ENCODE measurements at places on chromosomes 7 and 10. TPM values are rescaled to one million over a fixed set of nuclear protein-coding genes. Genes with fewer than 3 reads are reported as not detected.

DNA sequence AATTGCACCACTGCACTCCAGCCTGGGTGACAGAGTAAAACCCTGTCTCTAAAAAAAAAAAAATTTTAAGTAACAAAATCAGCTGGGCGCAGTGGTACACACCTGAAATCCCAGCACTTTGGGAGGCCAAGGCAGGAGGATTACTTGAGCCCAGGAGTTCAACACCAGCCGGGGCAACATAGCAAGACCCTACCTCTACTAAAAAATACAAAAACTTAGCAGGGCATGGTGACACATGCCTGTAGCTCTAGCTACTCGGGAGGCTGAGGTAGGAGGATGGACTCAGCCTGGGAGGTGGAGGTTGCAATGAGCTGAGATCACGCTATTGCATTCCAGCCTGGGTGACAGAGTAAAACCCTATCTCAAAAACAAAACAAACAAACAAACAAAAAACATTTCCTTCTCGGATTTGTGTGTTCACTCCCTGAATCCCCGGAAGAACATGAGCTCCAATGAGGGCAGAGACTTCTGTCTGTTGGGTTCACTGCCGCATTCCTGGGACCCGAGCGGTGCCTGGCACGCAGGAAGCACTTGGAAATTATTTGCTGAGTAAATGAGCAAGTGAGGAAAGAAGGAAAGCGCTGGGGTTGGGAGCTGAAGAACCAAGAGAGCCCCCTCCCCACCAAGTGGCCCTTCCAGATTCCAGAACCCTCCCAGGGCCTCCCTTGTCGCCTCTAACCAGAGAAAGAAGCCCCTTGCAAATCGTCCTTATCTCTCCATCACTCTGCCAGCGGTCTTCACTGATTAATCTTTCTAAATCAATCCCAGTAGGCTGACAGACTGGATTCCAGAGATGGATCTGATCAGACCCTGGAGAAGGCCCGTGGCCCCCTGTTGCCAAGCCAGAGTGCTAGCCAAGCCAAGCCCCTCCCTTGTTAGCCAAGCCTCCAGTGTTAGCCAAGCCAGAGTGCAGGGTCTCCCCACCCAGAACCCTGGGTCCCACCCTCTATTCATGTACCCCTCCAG lies 6.2 kb downstream of the TNRC18 start:
- no peaks in the 10 kb centered on the region for H3K36me3 ChIP-seq
- H3K27me3 ChIP-seq, result no peaks in the 10 kb centered on the region
- peak overlapping the region; percentile 99 for H3K27ac ChIP-seq
- H3K4me3 ChIP-seq, result no peak overlapping the region

DNA sequence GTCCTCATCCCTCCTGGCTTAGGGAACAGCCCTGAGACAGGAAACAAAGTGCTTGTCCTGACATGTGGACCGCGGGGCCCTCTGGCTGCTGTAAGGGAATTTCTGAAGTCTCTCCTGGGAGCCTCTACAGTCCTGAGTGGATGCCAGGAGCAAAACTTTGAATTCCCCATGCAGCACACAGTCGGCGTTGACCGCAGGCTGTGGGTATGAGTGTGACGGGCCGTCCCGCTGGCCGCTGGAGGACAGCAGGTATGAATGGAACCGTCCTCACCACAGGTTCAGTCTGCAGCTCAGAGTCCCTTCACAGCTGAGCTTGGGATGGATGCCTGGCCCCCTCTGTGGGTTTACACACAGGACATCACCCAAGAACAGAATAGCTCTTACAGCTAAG lies 94.9 kb downstream of the GPR26 start:
- H3K4me3 ChIP-seq, result no peak overlapping the region
- H3K27me3 ChIP-seq, result no peaks in the 10 kb centered on the region
- DNase-seq, result peak; percentile 57
- no peaks in the 10 kb centered on the region for H3K4me1 ChIP-seq
- no peak overlapping the region for H3K27ac ChIP-seq

Gene MYL10
- total RNA-seq, result not detected

Gene ZNRF2
- 23.6 TPM for total RNA-seq
